ENCODE measurements at places on chromosomes 7 and 10.

DNA sequence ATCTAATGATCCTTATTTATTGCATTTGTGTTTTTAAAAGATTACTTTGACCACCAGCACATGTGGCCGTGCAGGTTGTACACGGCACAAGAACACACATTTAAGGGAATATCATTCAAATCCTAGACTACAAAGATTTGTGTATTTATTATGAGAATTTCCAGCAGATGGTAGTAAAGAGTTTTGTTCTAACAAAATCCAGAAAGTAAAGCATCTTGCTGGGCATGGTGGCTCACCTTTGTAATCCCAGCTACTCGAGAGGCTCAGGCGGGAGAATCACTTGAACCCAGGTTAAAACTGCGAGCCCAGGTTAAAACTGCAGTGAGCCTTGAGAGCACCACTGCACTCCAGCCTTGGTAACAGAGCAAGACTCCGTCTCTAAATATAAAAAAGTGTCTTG lies 31.5 kb downstream of the MACROH2A2 start:
- DNase-seq, result peak; percentile 4

DNA sequence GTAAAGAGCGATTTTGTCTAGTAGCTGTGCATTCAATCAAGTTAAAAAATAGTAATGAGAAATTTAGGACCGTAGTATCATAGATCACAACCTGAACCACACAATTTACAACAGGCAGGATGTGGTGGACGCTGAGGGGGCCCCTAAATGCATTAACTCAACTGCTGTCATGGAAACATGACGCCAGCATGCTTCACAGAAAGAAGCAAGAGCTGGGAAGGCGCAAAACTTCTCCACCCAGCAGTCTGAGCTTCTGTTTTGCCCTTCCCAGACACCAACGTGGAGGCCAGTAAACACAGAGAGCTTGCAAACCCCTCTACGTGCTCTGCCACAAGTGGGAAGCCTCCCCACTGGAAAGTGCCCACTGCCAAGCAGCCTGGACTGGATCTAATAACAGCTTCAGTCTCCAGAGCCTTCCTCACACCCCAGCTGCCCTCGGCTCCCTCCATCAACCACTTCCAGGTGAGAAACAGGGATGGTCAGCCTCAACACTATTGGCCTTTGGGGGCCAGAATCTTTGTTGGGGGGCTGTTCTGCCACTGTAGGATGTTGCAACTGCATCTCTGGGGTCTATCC lies 151.8 kb downstream of the SFMBT2 start:
- DNase-seq, result peak; percentile 33

DNA sequence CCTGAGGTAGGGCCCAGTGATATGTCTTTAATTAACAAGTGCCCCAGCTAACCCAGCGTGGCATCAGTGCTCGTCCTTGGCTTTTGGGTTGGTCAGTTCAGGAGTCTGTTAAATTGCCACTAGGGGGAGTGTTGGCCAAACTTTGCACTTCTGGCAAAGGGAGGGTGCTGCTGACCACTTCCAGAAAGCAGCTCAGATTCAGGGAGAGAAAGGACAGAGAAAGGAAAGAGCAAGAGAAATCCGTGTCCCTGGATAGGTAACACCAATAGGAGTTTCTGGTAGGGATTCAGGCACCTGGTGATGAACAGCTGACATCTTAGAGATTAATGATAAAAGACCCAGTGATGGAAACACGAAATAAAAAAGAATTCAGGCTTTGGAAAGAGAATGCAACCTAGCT lies 243.1 kb upstream of the AOAH start:
- DNase-seq, result peak; percentile 45

GRCh38 chr10:133458021-133458709 lies 4.4 kb downstream of the SCART1 start:
- no peak for DNase-seq

DNA sequence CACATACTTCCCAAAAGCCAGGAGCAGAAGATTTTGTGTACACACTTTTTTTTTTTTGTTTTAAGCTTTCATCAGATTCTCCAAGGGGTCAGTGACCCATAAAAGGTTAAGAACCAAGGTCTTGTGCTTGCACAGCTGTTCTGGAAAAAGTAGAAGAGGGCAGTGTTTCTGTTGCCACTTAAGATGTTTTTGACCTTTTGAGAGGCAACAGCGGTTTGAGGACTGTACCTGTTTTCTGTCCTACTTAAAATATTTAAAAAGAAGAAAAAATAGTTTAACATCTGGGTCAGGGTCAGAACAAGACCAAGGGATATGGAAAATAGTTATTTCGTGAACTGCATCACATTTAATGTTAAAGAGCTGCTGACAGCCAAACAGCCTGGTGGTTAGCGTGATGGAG lies 32.9 kb downstream of the AUTS2 start:
- peak; percentile 37 for DNase-seq

DNA sequence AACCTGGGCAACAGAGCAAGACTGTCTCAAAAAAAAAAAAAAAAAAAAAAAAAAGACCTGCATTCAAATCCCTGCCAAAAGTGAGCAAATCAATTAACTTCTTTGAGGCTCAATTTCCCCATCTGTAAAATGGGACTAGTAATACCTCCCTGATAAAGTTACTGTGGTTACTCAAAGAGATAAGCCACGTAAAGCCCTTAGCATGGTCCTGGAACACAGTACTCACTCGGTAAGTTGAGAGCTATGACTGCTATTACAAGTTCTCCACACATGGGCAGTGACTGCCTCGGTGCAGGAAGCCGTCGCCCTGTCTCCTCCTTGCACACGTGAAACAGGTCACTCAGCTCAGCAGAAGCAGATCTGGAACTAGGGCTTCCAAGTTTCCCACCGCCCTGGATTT lies 37.9 kb downstream of the DDIT4 start:
- DNase-seq, result no peak

DNA sequence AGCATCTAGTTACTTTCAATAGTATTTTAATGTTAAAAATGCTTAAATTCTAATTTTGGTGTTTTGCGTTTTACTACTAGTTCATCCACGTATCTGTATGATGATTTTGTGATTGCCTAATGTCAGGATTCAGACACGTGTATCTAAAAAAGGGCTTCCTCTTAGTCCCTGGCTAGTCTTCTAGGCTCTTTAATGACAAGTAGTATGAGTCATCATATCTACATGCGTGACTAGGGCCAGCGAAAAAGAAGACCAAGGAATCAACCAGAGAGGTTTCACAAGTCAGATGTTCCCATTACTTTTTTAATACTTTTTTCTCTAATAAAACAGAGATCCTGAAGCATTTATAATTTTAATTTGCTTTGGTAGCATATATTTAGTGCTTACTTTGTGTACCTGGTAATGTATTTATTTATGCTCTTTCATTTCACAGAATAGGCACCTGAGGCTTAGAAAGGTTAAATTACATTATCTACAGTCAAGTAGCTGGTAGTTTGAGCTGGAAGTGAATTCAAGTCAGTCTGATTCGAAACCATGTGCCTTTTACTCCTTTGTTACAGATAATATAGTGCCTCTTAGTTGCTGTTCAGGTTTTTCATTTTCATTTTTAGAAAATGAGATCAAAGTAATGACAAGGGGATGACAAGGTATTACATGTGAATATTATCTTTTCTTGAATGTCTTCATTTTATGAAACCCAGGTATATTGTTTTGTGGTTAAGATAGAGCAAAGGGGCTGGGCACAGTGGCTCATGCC lies 140.3 kb downstream of the FOXP2 start:
- no peak for DNase-seq

GRCh38 chr7:105703207-105703930 lies 122.1 kb upstream of the EFCAB10 start:
- no peak for DNase-seq

GRCh38 chr7:35513828-35514227 lies 181.1 kb downstream of the HERPUD2 start:
- DNase-seq, result no peak

DNA sequence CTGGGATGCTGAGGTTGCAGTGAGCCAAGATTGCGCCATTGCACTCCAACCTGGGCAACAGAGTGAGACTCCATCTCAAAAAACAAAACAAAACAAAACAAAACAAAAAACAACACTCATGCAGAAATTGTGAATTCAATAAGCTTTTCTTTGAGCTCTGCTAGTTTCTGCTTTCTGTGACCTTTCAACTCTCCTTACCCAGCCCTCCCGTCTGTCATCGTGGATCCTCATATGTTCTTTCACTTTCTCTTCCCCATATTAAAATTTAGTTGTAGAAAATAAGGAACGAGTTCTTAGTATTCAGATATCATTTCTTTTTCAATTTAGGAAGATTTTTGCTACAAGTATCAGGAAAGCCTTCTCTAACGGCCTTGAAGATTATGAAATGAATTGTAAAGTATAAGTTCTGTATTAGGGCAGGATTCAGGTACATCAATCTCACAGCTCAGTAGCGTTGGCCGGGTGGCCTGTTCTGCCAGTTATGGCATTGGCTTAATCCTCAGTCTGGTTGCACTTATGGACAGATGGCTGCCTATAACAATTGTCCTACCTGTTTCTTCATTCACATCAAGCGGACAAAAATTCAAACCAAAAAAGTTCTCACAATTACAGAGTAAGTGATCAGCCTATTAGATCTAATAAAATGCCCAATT lies 1167.0 kb downstream of the SORCS3 start:
- DNase-seq, result no peak

GRCh38 chr7:17994079-17994850 lies 33.4 kb downstream of the PRPS1L1 start:
- no peak for DNase-seq

DNA sequence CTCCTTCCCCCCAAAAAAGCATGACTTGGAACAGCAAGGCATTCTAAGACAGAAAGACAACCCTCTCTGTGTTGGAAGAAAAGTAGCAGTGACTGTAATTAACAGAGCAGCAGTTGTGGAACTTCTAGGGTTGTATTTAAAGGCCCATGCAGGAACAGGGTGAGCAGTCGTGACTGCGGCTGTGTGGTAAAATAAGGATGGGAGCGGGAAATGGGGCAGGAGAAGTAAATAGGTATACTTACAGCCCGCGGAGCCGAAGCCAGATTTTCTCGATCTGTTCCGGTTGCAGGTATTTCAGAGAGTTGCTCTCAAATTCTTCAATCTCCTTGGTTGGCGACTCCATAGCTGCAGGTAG lies 179 bp downstream of the PDE1C start:
- no peak for DNase-seq

DNA sequence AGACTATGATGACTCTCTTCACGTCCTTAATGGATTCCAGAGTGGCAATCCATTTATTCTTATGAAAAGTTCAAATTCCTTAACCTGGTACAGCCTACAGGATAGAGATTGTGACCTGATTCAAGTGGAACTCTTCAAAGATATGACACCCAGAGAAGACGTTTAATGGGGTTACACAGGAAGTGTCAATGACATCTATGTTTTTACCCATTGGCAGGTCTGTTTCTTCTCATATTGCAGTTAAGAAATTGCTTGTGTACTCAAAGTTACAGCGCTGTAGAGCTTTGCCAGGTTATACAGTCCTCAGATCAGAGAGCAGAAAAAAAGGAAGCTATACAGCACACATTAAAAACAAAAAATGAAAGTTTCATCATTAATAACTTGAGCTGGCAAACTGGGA lies 367.4 kb downstream of the THSD7A start:
- DNase-seq, result no peak

DNA sequence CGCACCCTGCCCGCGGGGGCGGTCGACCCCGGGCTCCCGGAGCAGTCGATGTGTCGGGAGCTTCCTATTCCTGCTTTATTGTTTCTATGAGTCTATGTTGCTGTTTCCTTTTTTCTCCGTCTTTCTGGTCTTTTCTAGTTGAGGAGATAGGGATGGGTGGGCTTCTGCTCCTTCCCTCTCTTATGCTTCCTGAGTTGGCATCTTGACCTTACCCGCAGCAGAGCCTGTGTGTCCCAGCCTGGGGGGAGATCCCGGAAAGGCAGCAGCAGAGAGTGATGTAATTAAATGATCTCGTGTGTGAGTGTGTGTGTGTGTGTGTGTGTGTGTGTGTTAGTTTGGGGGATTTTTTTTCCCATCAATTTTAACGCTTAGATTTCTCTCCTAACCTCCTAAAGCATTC lies 486 bp upstream of the SORCS1 start:
- no peak for DNase-seq

DNA sequence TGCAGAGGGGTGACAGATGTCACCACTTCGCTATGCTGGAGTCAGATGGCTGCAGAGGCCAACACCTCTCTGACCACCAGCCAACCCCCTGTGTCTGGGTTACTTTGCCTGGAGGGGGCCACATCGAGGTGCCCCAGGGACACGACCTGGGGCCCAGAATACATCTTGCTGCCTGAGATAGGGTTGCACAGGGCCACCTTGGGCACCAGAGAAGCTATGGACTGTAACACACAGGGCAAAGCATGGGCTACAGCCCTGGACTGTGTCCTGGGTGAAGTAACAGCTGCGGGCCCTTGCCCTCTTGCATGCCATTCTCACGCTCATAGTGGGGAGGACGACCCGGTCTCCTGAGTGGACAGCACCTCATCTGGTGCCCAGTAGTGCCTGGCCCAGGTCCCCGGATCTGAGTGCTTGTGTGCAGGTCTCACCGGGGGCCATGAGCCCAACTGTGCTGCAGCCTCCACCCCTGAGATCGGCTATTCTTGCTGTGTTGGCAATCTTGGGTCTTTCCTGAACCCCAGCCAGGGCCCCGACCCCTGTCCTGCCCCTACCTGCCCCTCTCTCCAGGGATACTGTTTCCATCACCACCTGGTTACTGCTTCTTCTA lies 115.2 kb upstream of the GDF10 start:
- DNase-seq, result no peak

DNA sequence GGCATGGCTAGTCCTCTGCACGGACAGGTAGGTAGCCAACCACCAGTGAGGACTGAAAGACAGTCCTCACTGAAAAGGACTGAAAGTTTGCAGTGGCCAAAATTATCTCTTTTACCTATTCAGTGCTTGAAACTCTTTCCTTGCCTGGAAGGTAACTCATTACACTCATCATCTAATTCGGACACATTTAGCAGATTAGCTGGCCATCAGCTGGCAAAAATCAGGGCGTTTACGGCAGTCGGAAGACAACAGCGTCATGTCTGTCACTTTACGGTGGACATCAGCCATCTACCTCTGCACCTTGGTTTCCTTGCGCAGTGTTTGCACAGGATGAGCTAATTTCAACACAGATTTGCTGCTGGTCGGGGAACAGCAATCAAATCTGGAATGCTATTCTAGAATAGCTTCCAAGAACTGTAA lies 740 bp downstream of the ANXA7 start:
- DNase-seq, result peak; percentile 65

- no peak for DNase-seq
Measured at GRCh38 chr7:41656366-41656765, 46.5 kb downstream of the INHBA start.

DNA sequence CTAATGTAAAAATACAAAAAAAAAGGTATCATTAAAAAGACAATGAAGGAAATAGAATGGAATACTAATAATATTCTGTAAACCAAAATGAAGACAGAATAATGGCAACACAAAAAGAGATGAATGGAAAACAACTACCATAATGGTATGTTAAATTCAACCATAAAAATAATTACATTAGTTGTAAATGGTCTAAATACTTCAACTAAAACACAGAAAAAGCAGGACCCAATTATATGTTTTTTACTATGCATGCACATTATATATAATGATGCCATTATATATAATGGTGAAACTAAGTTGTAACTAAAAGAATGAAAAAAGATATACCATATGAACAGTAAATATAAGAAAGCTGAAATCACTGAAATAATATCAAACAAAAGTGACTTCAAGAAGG lies 76.5 kb downstream of the CUBN start:
- DNase-seq, result no peak

Data from OCI-LY7 (cell line).